Immature natural killer cell (primary cell): ENCODE measurements at places on chromosomes 1 and 21.
A peak's percentile ranks its signal among the peaks of the same experiment; 100 is the strongest.

DNA sequence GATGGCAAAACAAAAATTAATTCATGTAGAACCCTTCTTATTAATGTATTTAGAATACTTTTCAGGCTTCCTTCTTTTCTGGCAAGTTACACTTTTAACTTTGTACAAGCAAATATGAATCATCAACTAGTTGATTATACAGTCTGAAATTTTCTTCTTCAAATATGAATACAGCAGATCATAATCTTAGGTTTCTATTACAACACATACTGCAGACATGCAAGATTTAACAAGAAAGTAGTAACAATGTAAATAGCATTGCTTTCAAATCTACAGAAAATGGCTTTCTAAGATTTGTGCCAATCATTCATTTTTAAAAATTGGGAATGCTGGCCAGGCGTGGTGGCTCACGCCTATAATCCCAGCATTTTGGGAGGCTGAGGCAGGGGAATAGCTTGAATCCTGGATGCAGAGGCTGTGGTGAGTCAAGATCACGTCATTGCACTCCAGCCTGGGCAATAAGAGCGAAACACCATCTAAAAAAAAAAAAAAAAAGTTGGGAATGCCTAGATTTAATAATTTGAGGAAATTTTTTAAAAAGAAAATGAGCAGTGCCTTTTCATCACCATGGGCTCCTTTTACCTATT, 68.4 kb upstream of the DPYD start:
- H3K4me1 ChIP-seq: no peaks in the 10 kb centered on the region
- peaks cover 1% of the 10 kb centered on the region for H3K27me3 ChIP-seq
- no peak overlapping the region for H3K4me3 ChIP-seq
- no peak for DNase-seq
- no peak overlapping the region for H3K27ac ChIP-seq
- H3K36me3 ChIP-seq: no peaks in the 10 kb centered on the region

GRCh38 chr1:205339197-205339702, 17.5 kb downstream of the KLHDC8A start:
- no peak overlapping the region for H3K4me3 ChIP-seq
- peaks cover 3% of the 10 kb centered on the region for H3K36me3 ChIP-seq
- no peak overlapping the region for H3K27ac ChIP-seq

DNA sequence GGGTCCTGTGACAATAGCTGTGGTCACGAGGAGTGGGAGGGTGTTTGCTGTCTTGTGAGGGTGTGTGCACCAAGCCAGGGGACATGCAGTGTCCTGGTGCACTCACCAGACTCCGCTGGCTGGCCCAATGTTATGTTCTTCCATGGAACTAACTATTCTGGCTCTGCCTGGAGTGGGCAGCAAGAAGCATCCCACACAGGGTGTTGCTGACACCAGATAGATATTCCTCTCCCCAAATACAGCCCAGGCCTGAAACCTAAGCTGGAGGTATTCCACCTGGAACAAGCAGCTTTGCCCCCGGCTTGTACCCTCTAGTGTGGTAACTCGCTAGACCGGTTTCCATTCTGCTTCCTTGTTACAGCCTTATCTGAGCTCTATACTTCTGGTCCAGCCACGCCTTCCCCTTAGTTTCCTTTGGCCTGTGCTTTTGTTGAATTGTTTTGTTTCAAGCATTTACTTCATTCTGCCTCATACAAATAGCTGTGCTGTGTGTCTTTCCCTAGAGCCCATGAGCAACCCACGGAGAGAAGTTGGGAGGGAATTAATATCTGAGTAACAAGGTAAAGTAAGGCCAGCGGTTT, 14.7 kb upstream of the LY9 start:
- H3K27ac ChIP-seq: no peak overlapping the region
- no peak overlapping the region for H3K4me3 ChIP-seq
- H3K27me3 ChIP-seq: peaks cover 2% of the 10 kb centered on the region
- no peak for DNase-seq
- H3K4me1 ChIP-seq: no peaks in the 10 kb centered on the region

GRCh38 chr1:206834711-206835110, 30.7 kb upstream of the IL20 start:
- no peak for DNase-seq
- no peak overlapping the region for H3K4me3 ChIP-seq
- H3K27me3 ChIP-seq: peaks cover 7% of the 10 kb centered on the region
- H3K36me3 ChIP-seq: no peaks in the 10 kb centered on the region

- DNase-seq: no peak
- no peak overlapping the region for H3K4me3 ChIP-seq
- peaks cover 23% of the 10 kb centered on the region for H3K36me3 ChIP-seq
- H3K27me3 ChIP-seq: no peaks in the 10 kb centered on the region
- H3K27ac ChIP-seq: no peak overlapping the region
These were observed 26.9 kb downstream of the WDR26 start for GRCh38 chr1:224407571-224408293.

GRCh38 chr1:85463731-85464496, 1.0 kb downstream of the DDAH1 start:
- H3K36me3 ChIP-seq: no peaks in the 10 kb centered on the region
- no peak for DNase-seq
- H3K4me1 ChIP-seq: peaks cover 8% of the 10 kb centered on the region
- peak overlapping the region; percentile 22 for H3K4me3 ChIP-seq

DNA sequence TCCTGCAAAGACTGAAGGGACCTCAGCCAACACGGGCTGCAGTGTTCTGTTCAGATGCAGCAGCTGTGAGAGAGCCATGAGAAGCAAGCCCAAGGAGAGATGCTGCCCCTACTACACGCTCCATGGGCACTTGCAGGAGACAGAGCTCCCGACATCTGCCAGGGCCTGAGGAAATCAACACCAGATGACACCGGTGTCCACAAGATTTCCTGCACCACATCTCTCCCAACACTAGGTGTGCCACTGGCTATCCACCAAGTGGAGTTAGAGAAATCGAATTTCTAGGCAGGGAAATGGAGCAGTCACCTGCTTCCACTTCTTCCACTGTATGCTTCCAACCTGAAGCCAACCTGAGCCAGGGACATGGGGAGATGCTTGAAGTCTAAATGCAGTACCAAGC, 445.3 kb downstream of the RWDD3 start:
- no peaks in the 10 kb centered on the region for H3K36me3 ChIP-seq
- H3K4me1 ChIP-seq: no peaks in the 10 kb centered on the region
- H3K27ac ChIP-seq: no peak overlapping the region
- no peaks in the 10 kb centered on the region for H3K27me3 ChIP-seq

DNA sequence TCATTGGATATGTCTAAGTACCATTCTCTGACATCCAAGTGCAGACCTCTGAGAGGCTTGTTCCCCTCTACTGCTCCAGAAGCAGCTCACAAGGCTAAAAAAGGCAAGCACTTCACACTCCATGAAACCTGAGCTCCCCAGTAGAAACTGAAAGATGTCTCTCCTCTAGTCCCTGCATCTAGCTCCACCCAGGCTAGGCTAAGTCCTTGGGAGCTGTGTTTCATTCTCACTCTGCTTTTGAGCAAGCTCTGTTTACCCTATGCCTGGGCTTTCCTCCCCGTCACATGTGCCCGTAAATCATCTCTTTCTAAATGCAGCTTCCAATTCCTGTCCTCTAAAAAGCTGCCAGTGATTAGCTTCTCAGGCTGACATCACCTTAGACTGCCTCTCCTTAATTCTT, 39.0 kb downstream of the LRRC71 start:
- no peak overlapping the region for H3K27ac ChIP-seq
- H3K36me3 ChIP-seq: no peaks in the 10 kb centered on the region
- peaks cover 13% of the 10 kb centered on the region for H3K27me3 ChIP-seq
- peaks cover 13% of the 10 kb centered on the region for H3K4me1 ChIP-seq

- peaks cover 12% of the 10 kb centered on the region for H3K27me3 ChIP-seq
- H3K4me1 ChIP-seq: peaks cover 5% of the 10 kb centered on the region
- peak overlapping the region; percentile 64 for H3K4me3 ChIP-seq
These were observed 15.9 kb downstream of the ESPN start for GRCh38 chr1:6440198-6441126.

- H3K4me1 ChIP-seq: no peaks in the 10 kb centered on the region
- no peak for DNase-seq
- no peaks in the 10 kb centered on the region for H3K36me3 ChIP-seq
- no peak overlapping the region for H3K4me3 ChIP-seq
- no peak overlapping the region for H3K27ac ChIP-seq
These were observed 26.8 kb upstream of the NCAM2 start for GRCh38 chr21:20971296-20971921.

GRCh38 chr1:27561124-27561899, 42.6 kb downstream of the AHDC1 start:
- peaks cover 62% of the 10 kb centered on the region for H3K4me1 ChIP-seq
- DNase-seq: no peak
- H3K4me3 ChIP-seq: no peak overlapping the region
- H3K36me3 ChIP-seq: no peaks in the 10 kb centered on the region
- peaks cover 3% of the 10 kb centered on the region for H3K27me3 ChIP-seq

DNA sequence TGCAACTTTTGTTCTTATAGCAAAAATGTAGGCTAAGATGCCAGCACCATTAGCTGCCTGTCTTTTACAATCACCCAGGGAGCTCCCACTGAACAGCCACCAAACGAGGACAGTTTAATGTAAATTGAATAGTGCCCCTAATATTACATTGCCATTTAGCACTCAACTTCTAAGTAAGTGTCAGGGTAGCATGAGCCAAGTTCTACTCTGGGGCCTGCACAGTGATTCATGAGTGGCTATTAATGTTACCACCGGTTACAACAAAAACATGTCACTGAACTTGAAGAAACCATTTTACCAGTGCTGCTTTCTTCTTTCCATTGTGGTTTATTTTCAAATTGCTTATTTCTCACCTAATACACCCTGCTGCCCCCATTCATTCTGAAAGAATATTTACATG, 295.6 kb upstream of the RRP15 start:
- no peak for DNase-seq
- no peaks in the 10 kb centered on the region for H3K4me1 ChIP-seq
- no peaks in the 10 kb centered on the region for H3K27me3 ChIP-seq
- H3K27ac ChIP-seq: no peak overlapping the region

DNA sequence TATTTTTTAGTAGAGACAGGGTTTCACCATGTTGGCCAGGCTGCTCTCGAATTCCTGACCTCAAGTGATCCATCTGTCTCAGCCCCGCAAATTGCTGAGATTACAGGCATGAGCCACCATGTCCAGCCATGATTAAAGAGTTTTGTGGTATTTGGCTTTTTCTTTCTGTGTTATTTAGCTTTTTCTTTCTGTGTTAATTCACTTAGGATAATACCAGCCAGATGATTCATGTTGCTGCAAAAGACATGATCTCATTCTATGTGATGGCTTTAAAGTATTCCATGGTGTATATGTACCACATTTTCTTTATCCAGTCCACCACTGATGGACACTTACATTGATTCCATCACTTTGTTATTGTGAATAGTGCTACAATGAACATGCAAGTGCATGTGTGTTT, 1135.2 kb downstream of the AMY1C start:
- H3K27ac ChIP-seq: no peak overlapping the region
- DNase-seq: no peak
- H3K36me3 ChIP-seq: no peaks in the 10 kb centered on the region
- H3K4me1 ChIP-seq: no peaks in the 10 kb centered on the region
- H3K27me3 ChIP-seq: no peaks in the 10 kb centered on the region
- H3K4me3 ChIP-seq: no peak overlapping the region

DNA sequence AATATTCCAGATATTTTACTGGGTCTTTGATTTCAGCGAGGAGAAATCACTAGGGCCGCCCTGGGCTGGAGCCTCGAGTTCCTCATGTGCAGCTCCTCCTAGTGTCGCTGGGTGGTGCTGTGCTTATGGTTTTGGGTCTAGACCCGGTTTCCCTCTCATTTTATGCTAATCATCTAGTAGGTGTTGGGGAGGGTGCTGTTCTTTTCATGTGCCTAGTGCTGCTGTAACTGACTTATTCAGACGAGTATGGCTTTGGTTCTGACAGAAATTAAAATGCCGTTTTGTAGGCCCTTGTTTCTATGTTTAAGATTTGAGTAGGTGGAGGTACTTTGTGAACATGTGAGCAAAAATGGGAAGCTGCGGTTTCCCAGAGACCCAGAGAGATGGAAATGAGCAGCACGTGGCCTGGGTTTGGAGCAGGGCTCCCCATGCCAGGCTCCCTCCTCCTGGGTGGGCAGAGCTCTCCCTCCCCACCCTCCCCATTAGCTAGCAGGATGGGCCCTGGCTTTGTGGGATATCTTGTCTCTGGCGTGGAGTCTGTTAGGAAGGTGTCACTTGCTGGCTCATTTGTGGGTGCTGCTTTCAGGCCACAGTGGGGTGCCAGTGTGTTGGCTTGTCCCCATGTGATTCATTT, 74.0 kb upstream of the GPR88 start:
- H3K27me3 ChIP-seq: no peaks in the 10 kb centered on the region
- DNase-seq: peak; percentile 44
- peaks cover 19% of the 10 kb centered on the region for H3K36me3 ChIP-seq

- peak overlapping the region; percentile 24 for H3K27ac ChIP-seq
- DNase-seq: no peak
- H3K4me3 ChIP-seq: peak overlapping the region; percentile 41
- H3K27me3 ChIP-seq: no peaks in the 10 kb centered on the region
These were observed 22.7 kb downstream of the PRKACB start for GRCh38 chr1:84166797-84167196.

- no peak for DNase-seq
- peaks cover 48% of the 10 kb centered on the region for H3K4me1 ChIP-seq
- H3K4me3 ChIP-seq: peak overlapping the region; percentile 21
- peak overlapping the region; percentile 57 for H3K27ac ChIP-seq
- no peaks in the 10 kb centered on the region for H3K36me3 ChIP-seq
- peaks cover 11% of the 10 kb centered on the region for H3K27me3 ChIP-seq
These were observed 163.5 kb downstream of the TOMM20 start for GRCh38 chr1:234965111-234965510.

DNA sequence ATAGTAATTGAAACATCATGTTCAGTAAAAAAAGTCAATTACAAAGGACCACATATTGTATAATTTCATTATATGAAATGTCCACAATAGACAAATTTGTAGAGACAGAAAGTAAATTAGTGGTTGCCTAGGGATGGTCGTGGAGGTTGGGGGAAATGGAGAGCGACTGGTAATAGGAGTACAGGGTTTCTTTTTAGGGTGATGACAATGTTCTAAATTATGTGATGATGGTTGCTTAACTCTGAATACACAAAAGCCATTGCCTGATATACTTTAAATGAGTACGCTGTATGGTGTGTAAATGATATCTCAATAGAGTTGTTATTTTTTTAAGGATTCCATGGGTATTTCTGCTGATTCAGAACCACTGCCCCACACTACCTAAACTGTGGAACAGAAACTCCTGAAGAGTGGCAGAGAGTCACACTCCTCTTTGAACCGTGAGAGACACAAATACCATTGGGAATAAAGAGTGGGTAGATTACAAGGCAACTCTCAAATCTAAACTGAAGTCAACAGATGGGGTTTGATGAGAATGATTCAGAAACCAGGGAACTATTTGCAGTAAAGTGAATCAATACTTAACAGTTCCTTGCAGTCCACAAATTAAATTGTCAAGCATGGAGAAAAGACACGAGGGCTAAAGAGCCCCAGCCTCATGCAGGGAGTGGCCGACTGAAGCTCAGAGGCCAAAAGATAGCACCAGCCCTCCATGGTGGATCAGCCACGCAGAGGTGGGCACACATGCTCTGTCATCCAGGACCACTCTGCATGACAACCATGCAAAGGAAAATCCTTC, 118.0 kb downstream of the CAPN8 start:
- no peak overlapping the region for H3K4me3 ChIP-seq
- H3K27ac ChIP-seq: no peak overlapping the region

- H3K4me3 ChIP-seq: no peak overlapping the region
- peaks cover 5% of the 10 kb centered on the region for H3K4me1 ChIP-seq
- H3K27ac ChIP-seq: no peak overlapping the region
- H3K36me3 ChIP-seq: no peaks in the 10 kb centered on the region
These were observed 96.0 kb upstream of the TNFSF4 start for GRCh38 chr1:173302890-173303829.

GRCh38 chr1:151855933-151856332, 2.4 kb upstream of the THEM5 start:
- H3K36me3 ChIP-seq: no peaks in the 10 kb centered on the region
- peaks cover 5% of the 10 kb centered on the region for H3K27me3 ChIP-seq
- no peak overlapping the region for H3K27ac ChIP-seq
- no peak overlapping the region for H3K4me3 ChIP-seq
